ENCODE measurements at places on chromosomes 3 and 15. TPM values are rescaled to one million over a fixed set of nuclear protein-coding genes. Genes with fewer than 3 reads are reported as not detected.

C15orf62 gene
- 0.25 TPM for total RNA-seq

IGSF11 gene
- total RNA-seq = not detected

CCRL2 gene
- 0.62 TPM for total RNA-seq

BBS4 gene
- total RNA-seq = 14.5 TPM

PPP4R2 gene
- 32.7 TPM for total RNA-seq

DPPA2 gene
- total RNA-seq = not detected

WDR76 gene
- 5.9 TPM for total RNA-seq

AGBL1 gene
- not detected for total RNA-seq

NRG4 gene
- not detected for total RNA-seq

CNTN4 gene
- not detected for total RNA-seq

TGM4 gene
- not detected for total RNA-seq

WDR93 gene
- not detected for total RNA-seq

PRTG gene
- 0.87 TPM for total RNA-seq

SPTSSB gene
- not detected for total RNA-seq

CYP1A1 gene
- total RNA-seq = not detected

SLC28A2 gene
- not detected for total RNA-seq

C2CD4B gene
- 1.2 TPM for total RNA-seq

TRH gene
- not detected for total RNA-seq

CATSPER2 gene
- total RNA-seq = not detected

SLC9C1 gene
- not detected for total RNA-seq

AKAP13 gene
- 57.6 TPM for total RNA-seq

RPLP1 gene
- total RNA-seq = 506 TPM

GOLGA6D gene
- not detected for total RNA-seq
